ENCODE measurements at places on chromosomes 7 and 10. TPM values are rescaled to one million over a fixed set of nuclear protein-coding genes. Genes with fewer than 3 reads are reported as not detected.

GRCh38 chr10:122112021-122112616 lies 123.2 kb downstream of the TACC2 start:
- peak overlapping the region; percentile 97 for H3K27ac ChIP-seq
- H3K27me3 ChIP-seq: no peaks in the 10 kb centered on the region
- no peak for DNase-seq
- peak overlapping the region; percentile 81 for H3K4me3 ChIP-seq

GRCh38 chr10:89202033-89202425 lies 5.1 kb downstream of the CH25H start:
- H3K27me3 ChIP-seq: peaks cover 4% of the 10 kb centered on the region
- H3K27ac ChIP-seq: no peak overlapping the region
- no peaks in the 10 kb centered on the region for H3K36me3 ChIP-seq
- H3K4me3 ChIP-seq: no peak overlapping the region

HTR5A gene
- not detected for total RNA-seq

- H3K4me1 ChIP-seq: no peaks in the 10 kb centered on the region
- H3K27ac ChIP-seq: no peak overlapping the region
- no peak overlapping the region for H3K4me3 ChIP-seq
These were observed 53.2 kb downstream of the A1CF start for GRCh38 chr10:50832171-50832751.

TEX36 gene
- not detected for total RNA-seq

DNA sequence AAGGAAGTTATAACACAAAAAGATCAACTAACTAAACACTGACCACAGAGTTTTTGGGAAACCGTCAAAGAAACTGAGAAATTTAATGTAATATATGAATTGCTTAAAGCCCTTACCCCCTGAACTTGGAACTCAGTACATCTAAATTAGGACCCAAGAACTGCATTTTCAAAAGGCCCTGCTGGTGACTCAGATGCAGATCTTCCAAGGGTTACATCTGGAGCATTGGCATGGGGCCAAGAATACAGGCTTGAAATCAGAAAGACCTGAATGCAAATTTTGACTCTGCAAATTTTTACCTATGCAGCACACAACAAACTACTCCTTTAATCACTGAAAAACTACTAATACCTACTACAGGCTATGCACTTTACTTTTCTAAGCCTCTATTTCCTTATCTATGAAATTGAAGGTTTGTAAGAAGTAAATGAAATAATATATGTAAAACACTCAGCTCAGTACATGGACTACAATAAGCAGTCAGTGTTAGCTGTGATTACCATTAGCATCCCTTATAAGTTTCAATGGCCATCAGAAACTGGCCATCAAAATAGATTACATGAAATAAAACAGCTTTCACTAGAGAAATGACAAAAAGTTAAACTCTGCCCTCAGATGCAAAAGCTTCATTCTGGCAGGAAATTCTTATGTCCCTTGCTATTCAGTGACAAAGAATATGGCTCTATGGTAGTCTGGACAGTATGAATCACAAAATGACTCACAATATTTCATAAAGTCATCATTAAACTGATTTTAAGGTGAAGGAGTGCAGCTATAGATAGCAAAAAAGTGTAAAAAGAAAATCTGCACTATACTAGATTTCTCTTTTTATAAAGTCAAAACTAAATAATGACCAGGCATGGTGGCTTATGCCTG lies 43.6 kb downstream of the NSUN6 start:
- no peaks in the 10 kb centered on the region for H3K27me3 ChIP-seq
- no peak overlapping the region for H3K4me3 ChIP-seq
- H3K27ac ChIP-seq: no peak overlapping the region
- no peaks in the 10 kb centered on the region for H3K36me3 ChIP-seq
- no peaks in the 10 kb centered on the region for H3K4me1 ChIP-seq

- no peak overlapping the region for H3K27ac ChIP-seq
- DNase-seq: no peak
- H3K27me3 ChIP-seq: no peaks in the 10 kb centered on the region
- H3K4me1 ChIP-seq: peaks cover 5% of the 10 kb centered on the region
- no peaks in the 10 kb centered on the region for H3K36me3 ChIP-seq
These were observed 13.1 kb upstream of the GRB10 start for GRCh38 chr7:50795831-50796230.

- H3K36me3 ChIP-seq: no peaks in the 10 kb centered on the region
- no peak overlapping the region for H3K4me3 ChIP-seq
- DNase-seq: no peak
- no peaks in the 10 kb centered on the region for H3K27me3 ChIP-seq
These were observed 41.7 kb downstream of the CACUL1 start for GRCh38 chr10:118712930-118713634.

GRCh38 chr7:45610019-45610418 lies 35.9 kb downstream of the ADCY1 start:
- no peaks in the 10 kb centered on the region for H3K36me3 ChIP-seq
- no peaks in the 10 kb centered on the region for H3K4me1 ChIP-seq
- H3K27ac ChIP-seq: no peak overlapping the region

LEP gene
- total RNA-seq: not detected

DNA sequence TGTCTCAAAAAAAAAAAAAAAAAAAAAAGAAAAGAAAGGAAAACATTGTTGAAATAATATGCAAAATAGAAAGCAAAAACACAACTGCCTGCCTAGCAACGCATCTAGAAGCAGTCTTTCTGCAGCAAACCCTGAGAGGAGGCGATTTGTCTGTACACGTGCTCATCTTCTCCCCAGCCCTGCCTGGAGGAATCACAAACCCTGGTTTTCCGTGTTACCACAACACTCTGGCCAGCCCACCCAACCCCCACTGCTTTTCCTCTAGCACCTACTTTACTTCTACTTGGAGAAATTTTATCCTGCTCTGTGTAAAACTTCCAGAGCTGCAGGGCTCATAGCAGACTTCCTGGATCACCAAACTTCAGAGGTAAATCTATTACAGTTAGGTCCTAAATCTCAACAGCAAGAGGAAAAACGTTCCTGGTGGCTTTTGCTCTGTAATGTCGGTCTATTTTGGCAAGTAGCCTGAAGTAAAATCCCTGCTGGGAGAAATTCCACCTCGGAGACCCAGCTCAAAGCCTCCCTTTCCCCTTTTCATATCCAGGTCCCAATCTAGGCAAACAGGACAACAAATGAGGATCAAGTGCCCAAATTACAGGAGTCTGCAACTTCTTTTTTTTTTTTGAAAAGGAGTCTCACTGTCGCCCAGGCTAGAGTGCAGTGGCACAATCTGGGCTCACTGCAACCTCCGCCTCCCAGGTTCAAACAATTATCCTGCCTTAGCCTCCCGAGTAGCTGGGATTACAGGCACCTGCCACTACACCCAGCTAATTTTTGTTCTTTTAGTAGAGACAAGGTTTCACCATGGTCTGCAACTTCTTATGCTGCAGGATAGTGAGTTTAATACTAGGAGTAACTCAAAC lies 91.6 kb downstream of the DNMBP start:
- no peaks in the 10 kb centered on the region for H3K27me3 ChIP-seq
- no peak for DNase-seq
- H3K36me3 ChIP-seq: no peaks in the 10 kb centered on the region
- no peaks in the 10 kb centered on the region for H3K4me1 ChIP-seq
- peak overlapping the region; percentile 54 for H3K27ac ChIP-seq

DNA sequence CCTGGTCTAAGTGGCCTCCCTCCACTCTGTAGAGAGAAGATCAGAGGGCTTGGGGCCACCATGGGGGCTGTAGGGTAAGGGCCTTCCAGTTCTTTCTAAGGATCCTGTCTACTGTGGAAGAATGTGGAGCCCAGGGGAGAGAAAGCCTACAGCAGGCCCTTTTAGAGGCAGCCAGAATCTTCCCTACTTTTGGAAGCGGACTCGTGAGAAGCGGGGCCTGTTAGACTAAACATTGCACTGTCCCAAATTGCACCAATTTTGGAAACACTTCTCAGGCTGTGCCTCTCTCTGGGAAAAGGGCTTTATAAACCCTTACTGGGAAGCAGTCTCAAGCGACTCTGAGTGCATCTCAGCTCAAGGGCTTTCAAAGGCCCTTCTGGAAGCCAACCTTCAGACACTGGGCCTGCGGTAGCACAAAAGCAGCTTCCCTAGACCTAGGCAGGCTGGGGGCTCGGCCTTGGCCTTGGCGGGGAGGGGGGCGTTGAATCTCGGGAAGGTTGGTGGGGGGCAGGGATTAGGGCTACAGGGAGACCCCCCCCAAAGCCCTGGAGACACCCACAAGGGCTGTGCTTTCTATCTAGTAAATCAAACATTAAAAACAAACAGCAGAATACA lies 298.1 kb downstream of the GFRA1 start:
- no peaks in the 10 kb centered on the region for H3K36me3 ChIP-seq
- H3K27ac ChIP-seq: peak overlapping the region; percentile 81
- no peaks in the 10 kb centered on the region for H3K4me1 ChIP-seq
- no peaks in the 10 kb centered on the region for H3K27me3 ChIP-seq
- no peak overlapping the region for H3K4me3 ChIP-seq
- no peak for DNase-seq

DNA sequence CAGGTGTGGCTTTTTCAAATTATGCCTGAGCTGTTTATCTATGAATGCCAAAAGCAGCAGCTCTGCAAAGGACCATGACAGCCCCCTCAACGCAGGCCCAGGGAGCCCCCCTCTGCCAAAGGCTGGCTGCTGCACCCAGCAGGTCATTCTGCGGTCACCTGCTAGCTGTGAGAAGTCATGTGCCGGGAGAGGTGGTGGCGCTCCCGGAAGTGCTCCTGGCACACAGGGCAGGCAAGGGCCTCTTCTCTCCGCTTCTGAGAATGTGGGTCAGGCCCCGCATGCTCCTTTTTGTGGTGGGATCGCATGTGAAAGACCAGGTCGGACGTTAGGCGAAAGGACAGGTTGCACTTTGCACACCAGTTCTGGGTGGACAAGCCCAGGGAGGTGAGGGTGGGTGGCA lies 16.4 kb downstream of the ZNF488 start:
- H3K27ac ChIP-seq: no peak overlapping the region
- DNase-seq: no peak
- H3K27me3 ChIP-seq: no peaks in the 10 kb centered on the region
- no peak overlapping the region for H3K4me3 ChIP-seq
- H3K36me3 ChIP-seq: no peaks in the 10 kb centered on the region
- H3K4me1 ChIP-seq: no peaks in the 10 kb centered on the region

Data from ascending aorta (tissue), 2 donors.